ENCODE measurements at places on chromosomes 3 and 15.

DNA sequence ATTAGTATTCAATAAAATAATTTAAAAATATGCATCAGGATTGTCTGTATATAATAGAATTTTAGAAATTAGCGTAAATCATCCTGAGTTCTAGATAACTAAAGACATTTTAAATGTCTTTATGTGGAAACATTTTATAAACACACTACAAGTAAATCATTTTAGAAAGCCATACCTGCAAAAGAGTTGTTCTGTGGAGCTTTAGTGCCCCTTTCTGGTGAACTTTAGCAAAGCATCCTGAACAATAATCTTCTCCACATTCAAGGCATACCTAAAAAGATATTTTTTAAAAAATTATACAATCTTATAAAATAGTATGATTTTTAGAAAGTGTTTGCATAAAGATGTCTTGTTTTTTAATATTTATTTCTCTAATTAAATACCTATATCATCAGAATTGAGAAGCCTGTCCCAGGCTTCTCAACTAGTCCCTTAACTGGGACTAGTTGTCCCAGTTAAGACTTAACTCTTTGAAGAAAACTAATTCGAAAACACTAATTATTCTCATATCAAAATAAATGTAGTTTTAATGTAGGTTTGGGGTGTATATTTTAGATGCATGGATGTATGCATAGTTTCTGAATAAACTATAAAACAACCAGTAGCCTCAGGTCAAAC is 29.7 kb downstream of the ZBBX start:
- peak; percentile 49 for DNase-seq

DNA sequence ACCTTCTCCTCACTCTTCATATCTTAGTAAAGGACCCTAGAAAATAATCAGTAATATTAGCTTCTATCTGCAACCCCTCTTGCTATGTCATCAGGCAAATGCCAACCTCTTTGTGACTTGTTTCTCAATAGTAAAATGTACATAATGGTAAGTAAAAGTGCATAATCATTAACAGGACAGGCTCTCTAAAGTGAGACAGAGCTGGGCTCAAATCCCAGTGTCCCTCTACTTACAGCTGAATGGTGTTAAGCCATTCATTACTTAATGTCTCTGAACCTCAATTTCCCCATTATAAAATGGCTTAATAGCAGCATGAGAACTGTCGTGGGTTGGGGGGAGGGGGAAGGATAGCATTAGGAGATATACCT is 62.6 kb upstream of the ATP11B start:
- no peak for DNase-seq

DNA sequence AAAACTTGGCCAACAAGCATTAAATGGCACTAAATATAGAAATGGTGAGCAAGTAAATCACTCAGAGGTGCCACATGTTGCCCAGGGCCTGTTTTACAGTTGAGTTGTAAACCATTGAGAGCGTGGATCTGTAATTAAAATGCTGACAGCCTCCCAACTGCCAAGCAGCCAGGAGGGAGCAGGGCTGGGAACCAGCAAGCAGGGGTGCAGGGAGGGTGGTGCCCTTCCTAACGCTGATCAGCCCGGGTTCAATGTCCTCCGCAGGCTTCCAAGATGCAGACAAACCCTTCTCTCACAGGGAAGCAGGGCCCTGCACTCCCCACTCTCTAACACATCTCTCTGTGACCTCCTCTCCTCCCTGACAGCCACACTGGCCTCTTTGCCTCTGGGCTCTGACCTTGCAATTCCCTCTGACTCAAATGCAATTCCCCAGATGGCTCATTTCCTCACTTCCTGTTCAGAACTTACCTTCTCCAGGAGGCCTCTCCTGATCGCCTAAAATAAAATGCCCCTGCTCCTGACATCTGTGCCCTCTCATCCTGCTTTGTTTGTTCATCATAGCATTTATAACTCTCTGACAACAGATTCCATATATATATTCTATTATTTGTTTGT is 40.0 kb downstream of the WNT7A start:
- no peak for DNase-seq

- peak; percentile 53 for DNase-seq
Observed at GRCh38 chr3:182969277-182969676, 11.1 kb downstream of the DCUN1D1 start.

GRCh38 chr15:75578173-75578947 is 755 bp downstream of the PTPN9 start:
- peak; percentile 69 for DNase-seq

DNA sequence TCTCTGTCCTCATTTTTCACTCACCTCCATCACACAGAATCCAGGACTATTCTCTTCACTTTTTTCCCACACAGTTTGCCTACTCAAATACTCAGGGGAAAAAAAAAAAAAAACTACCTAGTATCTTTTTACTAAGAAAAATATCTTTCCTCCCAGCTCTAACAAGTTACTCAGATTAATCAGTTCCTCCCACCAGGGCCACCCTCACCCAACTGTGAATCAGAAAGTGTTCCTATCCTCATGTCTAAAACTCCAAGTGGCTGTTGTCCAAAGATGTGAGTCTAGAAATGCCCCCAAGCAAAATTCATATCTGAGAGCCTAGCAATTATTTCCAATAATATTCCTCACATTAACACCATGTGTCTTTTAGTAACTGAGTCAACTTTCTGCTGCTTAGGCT is 268.0 kb downstream of the ERC2 start:
- DNase-seq: no peak

DNA sequence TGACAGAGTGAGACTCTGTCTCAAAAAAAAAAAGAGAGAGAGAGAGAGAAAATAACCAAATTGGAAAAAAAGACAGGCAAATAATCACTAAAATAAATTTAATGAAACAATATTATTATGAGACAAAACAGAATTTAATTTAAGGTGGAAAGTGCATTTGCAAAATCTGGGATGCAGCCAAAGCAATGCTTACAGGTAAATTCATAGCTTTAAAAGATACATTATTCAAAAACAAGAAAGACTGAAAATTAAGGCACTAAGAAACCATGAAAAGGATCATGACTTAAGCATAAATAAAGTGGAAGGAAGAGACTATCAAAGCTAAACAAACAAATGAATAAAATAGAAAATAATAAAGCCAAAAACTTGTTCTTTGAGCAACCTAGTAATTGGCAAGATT is 37.7 kb downstream of the GRIP2 start:
- no peak for DNase-seq

DNA sequence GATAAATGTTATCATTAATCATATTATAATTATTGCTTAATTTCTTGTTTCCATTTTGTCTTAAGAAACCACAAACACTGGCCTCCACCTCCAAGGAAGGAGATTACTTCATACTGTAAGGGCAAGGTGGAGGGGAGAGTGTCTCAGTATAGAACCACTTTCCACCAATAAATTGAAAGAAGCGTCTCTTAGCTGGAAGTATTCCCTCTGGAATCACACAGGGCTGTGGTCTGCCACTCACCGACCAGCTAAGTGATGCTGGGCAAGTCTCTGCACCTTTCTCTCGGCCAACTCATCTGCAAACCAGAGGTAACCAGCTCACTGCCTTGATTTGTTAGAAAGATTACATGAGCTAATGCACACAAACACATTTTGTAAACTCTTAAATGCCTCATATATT is 63.1 kb downstream of the EIF4E3 start:
- DNase-seq: peak; percentile 14

DNA sequence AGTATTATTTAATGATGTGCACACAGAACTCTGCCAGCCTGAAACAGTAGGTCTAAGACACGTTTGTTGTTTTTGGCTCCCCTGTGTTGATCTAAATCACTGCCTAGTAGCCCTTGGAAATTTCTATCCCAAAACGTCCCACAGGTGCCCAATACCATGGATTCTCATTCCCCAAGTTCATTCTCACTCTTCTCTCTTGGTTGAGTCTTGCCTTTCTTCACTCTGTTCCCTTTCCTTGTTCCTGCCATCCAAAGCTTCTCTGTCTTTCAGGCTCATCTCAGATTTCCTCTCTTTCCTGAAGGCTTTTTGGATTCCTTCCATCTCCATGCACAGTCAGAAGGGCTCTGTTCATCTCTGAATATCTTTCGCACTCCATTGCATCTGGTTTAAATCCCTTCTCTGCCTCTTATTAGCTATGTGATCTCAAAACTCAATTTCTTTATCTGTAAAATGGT is 54.2 kb downstream of the PPARG start:
- DNase-seq: no peak

GRCh38 chr15:39904115-39904514 is 16.0 kb downstream of the GPR176 start:
- DNase-seq: no peak

DNA sequence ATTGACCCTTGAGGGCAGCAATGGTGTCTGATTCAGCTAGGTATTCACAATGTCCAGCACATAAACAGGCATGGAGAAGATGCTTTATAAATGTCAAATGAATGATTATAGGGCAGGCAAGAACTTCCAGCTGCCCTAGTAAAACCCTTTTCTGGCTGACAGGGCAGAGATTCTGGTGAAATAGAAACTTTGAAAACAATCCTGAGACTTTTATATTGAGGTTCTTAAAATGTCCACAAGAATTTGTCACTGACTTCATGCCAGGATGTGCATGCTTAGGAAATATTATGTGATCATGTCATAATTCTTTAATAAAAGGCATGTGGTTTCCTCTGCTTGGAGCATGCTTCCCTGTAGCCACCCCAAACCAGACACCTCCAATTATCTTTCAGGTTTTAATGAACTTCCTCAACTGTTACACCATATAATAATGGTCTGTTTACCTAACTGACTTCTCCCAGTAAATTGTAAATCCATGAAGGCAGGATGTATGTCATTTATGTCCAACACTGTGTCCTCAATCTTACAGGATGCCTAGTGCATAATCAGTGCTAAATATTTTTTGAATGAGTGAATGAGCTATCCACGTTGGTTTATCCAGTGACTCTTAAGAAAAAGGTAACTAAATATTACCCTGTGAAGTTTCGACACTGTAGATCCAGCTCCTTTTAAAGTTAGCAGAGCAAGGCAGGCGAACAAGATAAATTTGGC is 43.4 kb upstream of the CLRN1 start:
- peak; percentile 21 for DNase-seq

All from hematopoietic multipotent progenitor cell treated with erythropoietin and hydrocortisone succinate and interleukin-3 and kit ligand, for 4 days (in vitro differentiated cells).